ENCODE measurements at places on chromosomes 13 and 19.

DNA sequence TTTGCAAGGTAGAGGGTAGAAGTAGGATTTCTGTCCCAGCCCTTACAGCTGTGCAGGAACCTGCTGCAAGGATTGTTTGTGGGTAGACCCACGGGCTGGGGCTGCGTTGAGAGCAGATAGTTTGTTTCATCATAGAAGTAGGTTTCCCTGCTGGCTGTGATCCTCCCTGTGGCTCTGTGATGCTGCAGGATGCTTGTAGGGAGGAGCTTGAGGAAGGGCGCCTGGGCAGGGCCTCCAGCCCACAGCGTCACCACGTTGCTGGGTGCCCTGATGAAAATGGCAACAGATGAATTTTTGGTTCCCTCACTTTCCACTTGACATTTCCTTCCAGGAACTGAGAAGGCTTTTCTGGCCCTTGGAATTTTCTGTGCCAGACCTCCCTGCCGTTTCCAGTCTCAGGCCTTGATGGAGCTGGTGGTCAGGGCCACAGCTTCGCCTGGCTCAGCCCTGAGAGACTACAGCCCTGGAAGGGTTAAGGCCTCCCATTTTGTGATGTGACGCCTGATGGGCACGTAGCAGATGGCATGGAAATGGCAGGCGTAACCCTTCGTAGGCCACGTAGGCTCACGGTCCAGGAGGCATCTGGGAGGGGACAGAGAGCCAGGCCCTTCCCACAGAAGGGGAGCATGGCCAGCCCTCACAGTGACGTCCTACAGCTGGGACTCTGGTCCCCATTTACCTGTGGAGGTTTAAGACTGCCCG lies 42.2 kb downstream of the GATAD2A start:
- peak; percentile 42 for DNase-seq

- DNase-seq = peak; percentile 91
Observed at GRCh38 chr19:57527136-57527881, at the start of gene ZNF549. ZNF549 (plus strand) TSS chr19:57527356; CDS start chr19:57527574, 218 bp downstream.

DNA sequence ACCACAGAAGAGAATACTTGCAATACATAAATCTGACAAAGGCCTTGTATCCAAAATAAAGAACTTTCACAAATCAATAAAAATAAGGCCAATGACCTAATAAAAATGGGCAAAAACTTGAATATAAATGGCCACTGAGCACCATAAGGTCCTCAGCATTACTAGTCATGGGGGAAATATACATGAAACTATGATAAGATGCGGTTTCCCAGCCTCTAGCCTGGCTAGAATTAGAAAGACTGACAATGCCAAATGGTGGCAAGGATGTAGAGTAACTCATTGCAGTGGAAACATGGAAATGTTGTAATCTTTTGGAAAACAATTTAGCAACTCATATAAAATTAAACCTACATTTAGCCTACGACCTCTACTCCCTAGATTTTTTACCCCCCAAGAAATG lies 227.1 kb downstream of the GGACT start:
- no peak for DNase-seq

DNA sequence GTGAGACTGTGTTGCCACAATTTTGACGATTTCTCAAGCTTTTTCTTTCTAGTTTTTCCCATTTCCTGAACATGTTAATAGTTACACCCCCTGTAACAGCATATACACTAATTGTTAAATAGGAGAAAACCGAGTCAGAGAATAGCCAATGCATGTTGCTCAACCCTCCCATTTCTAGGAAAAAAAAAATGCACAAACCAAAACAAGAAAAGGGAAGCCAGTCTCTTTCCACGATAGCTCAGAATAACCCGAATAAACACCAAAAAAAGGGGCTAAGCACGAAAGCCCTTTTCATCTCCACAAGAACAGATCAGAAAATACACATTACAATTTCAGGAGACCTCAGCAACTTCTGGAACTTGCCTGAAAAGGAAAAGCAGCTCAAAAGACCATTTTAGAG lies 16.3 kb downstream of the LATS2 start:
- DNase-seq = no peak

Data from stimulated activated CD4-positive, alpha-beta T cell treated with anti-CD3 and anti-CD28 coated beads, Interleukin-15, amount 100 ng/mL, for 24 hours (primary cell).